ENCODE measurements at places on chromosomes 6 and 20. TPM values are rescaled to one million over a fixed set of nuclear protein-coding genes. Genes with fewer than 3 reads are reported as not detected.
A peak's percentile ranks its signal among the peaks of the same experiment; 100 is the strongest.

DNA sequence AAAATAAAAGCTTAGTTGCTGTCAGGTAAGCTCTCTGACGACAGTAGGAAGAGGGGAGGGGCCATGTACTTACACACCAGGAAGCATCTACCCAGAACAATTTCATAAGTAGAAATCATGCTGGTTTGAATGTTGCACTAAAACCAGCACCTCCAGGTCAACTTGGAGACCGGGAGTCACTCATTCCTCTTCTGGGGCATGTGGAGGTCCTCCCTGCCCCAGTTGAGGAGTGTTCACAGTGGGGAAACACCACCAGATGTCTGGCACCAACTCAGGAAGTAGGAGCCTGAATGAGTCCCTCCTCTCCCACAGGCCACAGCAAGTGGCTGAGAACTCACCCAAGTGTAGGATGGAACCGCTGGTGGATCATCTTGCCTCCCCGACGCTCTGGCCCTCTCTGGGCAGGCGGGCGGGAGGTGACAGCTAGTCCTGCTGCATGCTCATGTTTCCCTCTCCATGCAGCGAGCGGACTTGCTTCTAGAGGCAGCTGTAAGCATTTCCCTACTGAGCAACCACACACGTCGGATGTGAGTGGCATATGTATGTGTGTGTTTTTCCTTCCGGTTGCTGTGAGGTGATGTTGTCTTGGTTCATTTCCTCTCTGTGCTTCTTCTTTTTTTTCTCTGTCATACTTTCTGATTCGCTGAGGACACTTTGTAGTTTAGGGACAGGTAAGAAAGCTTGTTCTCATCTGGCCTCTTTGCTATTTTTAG, 149.5 kb upstream of the NEDD9 start:
- DNase-seq: no peak

- DNase-seq: no peak
Measured at GRCh38 chr6:109081516-109082187, 13.0 kb downstream of the SESN1 start.

The PRDM13 gene
- total RNA-seq: not detected

The MYB gene
- not detected for total RNA-seq

DNA sequence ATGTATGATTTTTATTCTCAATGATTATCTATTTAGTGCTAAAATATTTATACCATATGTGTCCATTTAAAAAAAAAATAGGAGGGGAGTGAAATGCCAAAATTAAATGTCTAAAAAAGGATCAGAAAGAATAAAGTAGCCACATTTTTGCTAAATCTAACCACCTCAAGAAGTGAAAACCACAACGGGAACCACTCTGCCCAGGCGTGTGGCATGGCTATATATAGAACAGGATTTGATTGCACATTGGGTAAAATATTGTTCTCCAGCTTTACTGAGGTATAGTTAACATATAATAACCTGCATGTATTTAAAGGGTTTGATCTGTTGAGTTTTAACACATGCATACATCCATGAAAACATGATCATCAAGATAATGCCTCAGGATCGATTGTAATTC, 19.0 kb upstream of the AFDN start:
- no peak for DNase-seq

The BMP5 gene
- not detected for total RNA-seq

- DNase-seq: peak; percentile 18
Measured at GRCh38 chr6:31065556-31065955, 46.8 kb downstream of the C6orf15 start.

The BLTP3A gene
- 9.9 TPM for total RNA-seq

DNA sequence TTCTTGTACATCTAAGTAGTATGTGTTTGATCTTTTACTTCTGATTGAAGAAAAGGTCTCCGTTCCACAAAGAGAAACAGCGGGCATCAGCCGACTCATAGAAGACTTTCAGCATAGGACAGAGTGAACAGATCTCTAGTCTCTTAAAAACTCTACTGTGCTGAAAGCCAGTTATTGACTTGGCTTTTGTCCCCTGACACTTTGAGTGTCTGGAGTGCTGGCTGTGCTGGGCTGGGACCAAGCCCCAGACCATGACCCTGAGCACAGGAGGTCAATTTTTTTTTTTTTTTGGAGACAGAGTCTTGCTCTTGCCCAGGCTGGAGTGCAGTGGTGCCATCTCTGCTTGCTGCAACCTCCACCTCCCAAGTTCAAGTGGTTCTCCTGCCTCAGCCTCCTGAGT, 27.8 kb downstream of the MYBL2 start:
- DNase-seq: no peak

GRCh38 chr6:155996151-155996550, 540.5 kb upstream of the NOX3 start:
- no peak for DNase-seq

The PCSK2 gene
- total RNA-seq: not detected

DNA sequence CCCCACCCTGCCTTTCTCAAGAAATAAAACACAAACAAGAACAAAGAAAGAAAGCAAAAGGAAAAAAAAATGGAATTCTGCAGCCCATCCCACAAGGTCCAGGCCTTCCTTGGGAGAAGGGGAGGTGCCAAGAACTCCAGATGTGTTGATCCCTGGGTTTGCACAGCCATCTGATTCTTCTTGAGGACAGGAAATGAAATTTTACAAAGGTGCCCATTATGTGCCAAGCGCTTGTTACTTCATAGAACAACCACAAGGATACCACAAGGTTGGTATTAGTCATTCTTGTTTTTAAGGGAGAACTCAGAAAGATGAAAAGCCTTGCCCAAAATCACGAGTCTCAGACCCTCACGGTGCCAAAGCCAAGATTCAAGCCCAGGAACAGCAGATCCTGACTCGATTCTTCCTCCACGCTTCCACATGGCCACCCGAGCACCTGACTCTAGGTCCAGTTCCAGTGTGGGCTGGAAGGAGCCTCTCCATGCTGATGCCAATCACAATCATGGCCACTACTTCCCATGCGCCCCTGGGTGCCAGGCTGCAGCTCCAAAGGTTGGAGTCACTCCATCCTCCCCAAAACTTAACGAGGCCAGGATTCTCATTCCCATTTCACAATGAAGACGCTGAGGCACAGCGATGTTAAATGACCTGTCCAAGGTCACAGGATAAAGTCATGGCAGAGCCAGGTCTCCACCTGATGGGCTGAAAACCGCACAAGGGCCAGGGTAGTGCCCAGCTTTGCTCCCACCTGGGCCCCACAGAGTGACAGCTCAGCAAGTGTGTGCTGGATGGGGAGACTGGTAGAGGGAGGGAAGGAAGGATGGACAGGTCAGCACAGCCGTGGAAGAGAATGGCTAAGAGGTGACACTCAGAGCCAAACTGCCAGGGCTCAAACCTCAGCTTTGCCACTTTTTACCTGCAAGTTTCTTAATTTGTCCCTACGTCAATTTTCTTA, 66.7 kb upstream of the TOP1 start:
- peak; percentile 49 for DNase-seq

The NPBWR2 gene
- total RNA-seq: not detected

The TPD52L1 gene
- total RNA-seq: 188 TPM

The MYL9 gene
- total RNA-seq: 3.5 TPM

DNA sequence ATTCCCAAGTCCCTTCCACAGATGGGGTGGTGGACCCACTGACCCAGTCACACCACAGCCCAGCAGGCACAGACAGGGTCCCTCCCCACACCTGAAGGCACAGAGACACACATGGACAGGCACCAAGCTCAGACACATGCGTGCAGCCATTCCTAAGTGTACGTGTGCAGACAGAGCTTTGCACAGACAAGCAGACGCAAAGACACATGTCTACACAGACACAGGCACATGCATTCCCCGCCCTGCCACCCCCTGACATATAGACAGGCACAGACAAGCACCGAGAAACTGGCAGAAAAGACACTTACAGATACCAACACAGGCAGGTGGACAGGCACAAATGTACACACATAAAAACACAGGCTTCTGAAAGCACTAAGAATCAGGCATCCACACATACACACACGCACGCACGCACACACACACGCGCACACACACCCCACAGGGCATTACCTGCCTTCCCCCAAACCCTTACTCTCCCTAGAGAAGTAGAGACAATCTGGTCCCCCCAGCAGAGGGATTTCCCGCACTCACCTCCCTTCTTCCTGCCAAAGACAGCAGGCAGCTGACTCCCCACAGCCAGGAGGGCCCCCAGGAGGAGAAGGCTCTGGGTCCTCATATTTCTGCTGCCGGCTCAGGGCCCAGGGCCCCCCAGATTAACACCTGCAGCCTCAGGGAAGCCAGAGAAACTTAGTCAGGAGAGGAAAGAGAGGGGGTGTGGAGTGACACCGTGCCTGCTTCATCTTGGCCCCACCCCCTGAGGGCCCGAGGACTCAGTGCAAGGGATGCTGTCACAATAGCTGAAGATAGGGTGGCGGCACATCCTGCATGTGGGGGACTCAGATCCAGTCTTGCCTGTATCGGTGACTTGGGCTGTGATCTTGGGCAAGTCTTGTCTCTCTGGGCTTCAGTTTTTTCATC, at the start of gene WFDC5:
Gene WFDC5 (minus strand): TSS at position 710 of the 921 bp plus-strand sequence. CDS start 91 bp downstream, at position 619.
- no peak for DNase-seq

DNA sequence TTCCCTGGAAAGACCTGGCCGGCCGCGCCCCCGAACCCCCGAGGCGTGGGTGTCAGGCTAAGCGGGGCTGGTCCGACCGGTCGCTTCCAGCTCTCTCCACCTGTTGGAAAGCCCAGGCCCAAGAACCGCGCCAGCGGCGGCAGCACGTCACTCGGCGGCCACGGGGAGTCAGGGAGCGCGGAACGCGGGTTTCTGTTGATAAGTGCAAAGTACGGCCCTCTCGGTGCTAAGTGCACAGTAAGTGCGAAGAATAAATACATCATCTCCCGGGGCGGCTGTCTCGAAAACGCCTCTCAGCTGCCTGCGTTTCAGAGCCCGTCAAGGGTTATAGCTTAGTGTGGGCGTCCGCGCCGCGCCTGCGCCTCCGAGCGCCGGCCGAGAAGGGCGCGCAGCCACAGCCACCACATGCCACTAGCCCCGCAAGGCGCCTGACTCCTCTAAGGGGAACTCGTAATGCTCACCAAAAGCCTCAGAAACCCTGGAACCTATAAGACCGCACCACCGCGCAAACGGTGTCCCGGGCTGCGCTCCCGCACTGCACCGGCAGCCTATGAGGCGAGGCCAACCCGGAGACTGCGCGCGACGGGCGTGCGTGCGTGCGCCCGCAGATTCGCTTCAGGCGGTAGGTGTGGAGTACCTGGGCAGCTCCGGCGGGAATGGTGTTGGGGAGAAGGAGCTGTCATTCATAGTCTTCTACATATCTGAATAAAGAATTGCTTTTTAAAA, 9.2 kb upstream of the TBX18 start:
- no peak for DNase-seq

GRCh38 chr6:79824202-79824601, 123.2 kb downstream of the ELOVL4 start:
- no peak for DNase-seq

DNA sequence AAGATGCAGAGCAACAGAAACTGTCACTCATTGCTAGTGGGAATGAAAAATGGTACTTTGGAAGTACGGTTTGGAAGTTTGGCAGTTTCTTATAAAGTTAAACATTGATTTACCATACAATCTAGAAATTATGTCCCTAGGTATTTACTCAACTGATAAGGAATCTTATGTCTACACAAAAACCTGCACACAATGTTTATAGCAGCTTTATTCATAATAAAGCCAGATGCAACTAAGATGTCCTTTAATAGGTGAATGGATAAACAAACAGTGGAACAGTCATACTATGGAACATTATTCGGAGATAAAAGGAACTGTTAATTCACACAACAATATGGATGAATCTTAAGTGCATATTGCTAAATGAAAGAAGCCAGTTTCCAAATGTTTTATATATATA, 96.2 kb upstream of the SIRPA start:
- DNase-seq: no peak

DNA sequence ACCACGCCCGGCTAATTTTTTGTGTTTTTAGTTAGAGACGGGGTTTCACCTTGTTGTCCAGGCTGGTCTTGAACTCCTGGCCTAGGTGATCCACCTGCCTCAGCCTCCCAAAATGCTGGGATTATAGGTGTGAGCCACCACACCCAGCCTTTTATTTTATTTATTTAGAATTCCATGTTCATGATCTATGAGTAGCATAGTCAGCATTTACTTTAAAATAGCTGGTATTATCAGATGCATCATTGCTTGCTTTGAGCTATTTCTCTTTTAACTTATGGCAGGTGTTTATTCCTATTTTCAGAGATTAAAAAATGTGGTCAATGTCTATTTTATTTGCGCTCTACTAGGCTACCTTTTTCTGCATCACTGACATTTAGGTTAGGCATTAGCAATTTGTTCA, 152.0 kb downstream of the UTRN start:
- DNase-seq: no peak

DNA sequence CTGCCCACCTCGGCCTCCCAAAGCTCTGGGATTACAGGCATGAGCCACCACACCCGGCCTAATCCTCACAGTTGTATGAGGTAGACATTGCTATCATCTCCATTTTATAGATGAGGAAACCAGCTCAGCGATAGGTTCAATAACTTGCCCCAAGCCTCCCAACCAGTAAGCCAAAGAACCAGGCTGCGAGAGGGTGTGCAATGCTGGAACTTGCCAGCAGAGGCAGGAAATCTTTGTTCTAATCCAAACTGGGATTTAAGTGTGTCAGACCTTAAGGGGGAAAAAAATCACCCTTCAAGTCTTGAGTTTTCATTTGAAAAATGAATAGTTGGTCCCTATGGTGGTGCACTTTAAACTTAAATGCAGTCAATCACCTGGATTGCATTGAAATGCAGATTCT, 20.1 kb upstream of the RNGTT start:
- peak; percentile 66 for DNase-seq

The TINAG gene
- total RNA-seq: 16.5 TPM

The GDAP1L1 gene
- total RNA-seq: not detected

Data from renal cortical epithelial cell (primary cell).